ENCODE measurements at places on chromosomes 1 and 21. TPM values are rescaled to one million over a fixed set of nuclear protein-coding genes. Genes with fewer than 3 reads are reported as not detected.

GRCh38 chr1:194159941-194160340 is 973.5 kb upstream of the B3GALT2 start:
- no peak overlapping the region for H3K4me3 ChIP-seq
- H3K27me3 ChIP-seq, result no peaks in the 10 kb centered on the region
- no peak overlapping the region for H3K27ac ChIP-seq
- no peaks in the 10 kb centered on the region for H3K4me1 ChIP-seq

DNA sequence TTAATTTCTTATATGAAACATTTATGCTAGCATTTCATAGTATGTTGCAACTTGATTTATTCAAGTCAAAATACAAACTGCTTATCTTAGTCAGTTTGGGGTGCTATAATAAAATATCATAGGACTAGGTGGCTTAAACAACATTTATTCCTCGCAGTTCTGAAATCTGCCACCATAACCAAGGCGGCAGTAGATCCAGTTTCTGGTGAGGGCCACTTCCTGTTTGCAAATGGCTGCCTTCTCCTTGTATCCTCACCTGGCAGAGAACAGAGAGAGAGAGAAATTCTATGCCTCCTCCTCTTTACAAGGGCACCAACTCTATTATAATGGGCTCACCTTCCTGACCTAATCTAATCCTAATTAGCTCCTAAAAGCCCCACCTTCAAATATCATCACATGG is 76.1 kb upstream of the RGS2 start:
- H3K27ac ChIP-seq, result no peak overlapping the region
- no peak for DNase-seq
- H3K4me1 ChIP-seq, result no peaks in the 10 kb centered on the region
- no peaks in the 10 kb centered on the region for H3K27me3 ChIP-seq

- H3K27me3 ChIP-seq, result no peaks in the 10 kb centered on the region
- H3K36me3 ChIP-seq, result no peaks in the 10 kb centered on the region
- no peak overlapping the region for H3K27ac ChIP-seq
Observed at GRCh38 chr1:94438692-94439276, 20.6 kb downstream of the ABCD3 start.

GRCh38 chr1:30750731-30751291 is 6.8 kb downstream of the LAPTM5 start:
- H3K27me3 ChIP-seq, result peaks cover 2% of the 10 kb centered on the region
- H3K4me3 ChIP-seq, result no peak overlapping the region
- no peak for DNase-seq
- H3K4me1 ChIP-seq, result peaks cover 15% of the 10 kb centered on the region
- no peaks in the 10 kb centered on the region for H3K36me3 ChIP-seq
- H3K27ac ChIP-seq, result no peak overlapping the region

The OR2AK2 gene
- not detected for polyA plus RNA-seq

The FCRL5 gene
- 0.03 TPM for polyA plus RNA-seq

All from keratinocyte (primary cell).